RPMI7951 (cell line): ENCODE measurements at places on chromosomes 11 and 22. TPM values are rescaled to one million over a fixed set of nuclear protein-coding genes. Genes with fewer than 3 reads are reported as not detected.

The FAM227A gene
- total RNA-seq: 1.3 and 2.3 TPM in 2 replicates

The SLC1A2 gene
- total RNA-seq: 0.39 and 0.48 TPM in 2 replicates

The C11orf16 gene
- not detected in 2 replicates for total RNA-seq

The DESI1 gene
- 14.1 and 24.3 TPM in 2 replicates for total RNA-seq

The FOLH1 gene
- 0.24 and 0.49 TPM in 2 replicates for total RNA-seq

The ME3 gene
- total RNA-seq: 2.8 and 5.5 TPM in 2 replicates

The KCNK4 gene
- total RNA-seq: not detected in 2 replicates

The BID gene
- 30.4 and 36.7 TPM in 2 replicates for total RNA-seq

The TEX54 gene
- not detected in 2 replicates for total RNA-seq

The SLC35F2 gene
- 36.5 and 43.5 TPM in 2 replicates for total RNA-seq

The PAX6 gene
- total RNA-seq: 22.3 and 29.2 TPM in 2 replicates

The PNPLA5 gene
- total RNA-seq: not detected in 2 replicates

The TMEM80 gene
- total RNA-seq: 15.6 and 18.6 TPM in 2 replicates

The PARVG gene
- 0.48 and 0.78 TPM in 2 replicates for total RNA-seq

The C11orf65 gene
- total RNA-seq: 0.10 and 0.24 TPM in 2 replicates

The OR52I1 gene
- total RNA-seq: not detected in 2 replicates
